ENCODE measurements at places on chromosomes 1 and 21.

DNA sequence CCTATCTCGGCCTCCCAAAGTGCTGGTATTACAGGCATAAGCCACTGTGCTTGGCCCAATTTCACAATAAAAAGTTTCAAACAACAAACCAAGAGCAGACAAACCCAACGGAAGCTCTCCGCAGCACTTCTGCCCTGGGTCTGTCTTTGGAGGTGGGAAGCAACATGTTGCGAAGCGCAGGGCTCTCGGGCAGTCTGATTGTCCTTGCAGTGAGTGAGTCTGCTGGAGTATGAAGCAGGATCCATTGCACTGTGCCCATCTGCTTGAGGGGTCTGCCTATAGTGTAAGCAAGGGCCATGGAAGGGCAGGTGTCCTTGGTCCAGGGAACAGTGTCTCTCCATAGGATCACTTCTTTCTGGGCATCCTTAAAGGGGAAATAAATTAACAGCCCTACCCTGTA, 14.6 kb upstream of the PARP1 start:
- DNase-seq = no peak

DNA sequence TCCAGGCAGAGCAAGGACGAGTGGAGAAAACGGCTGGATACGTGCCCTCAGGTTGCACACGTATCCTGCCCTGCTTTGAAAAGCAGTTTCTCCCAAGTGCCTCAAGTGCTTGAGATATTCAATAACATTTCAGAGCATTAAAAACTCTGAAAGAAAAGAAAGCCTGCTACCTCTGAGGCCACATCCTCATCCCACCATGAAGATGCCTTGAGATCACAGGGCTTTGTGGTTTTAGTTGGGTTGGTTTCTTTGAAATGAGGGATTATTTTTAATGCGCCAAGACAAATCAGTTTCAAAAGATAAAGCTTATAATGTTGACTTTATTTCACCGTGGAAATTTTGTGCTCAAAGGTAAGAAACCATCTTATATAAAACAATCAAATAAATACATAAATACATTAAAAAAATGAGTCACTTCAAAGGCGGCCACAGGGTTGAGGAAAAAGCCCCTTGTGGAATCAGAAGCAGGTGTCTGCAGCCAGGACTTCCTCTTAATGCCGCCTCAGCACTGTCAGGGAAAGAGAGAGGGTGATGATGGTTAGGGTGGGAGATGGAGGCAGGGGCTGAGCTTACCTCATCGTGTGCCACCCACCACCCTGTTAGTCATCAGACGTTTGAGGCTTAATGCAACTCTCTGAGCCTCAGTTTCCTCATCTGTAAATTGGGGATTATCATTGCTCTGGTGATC, 1.4 kb downstream of the NPPB start:
- DNase-seq = no peak

DNA sequence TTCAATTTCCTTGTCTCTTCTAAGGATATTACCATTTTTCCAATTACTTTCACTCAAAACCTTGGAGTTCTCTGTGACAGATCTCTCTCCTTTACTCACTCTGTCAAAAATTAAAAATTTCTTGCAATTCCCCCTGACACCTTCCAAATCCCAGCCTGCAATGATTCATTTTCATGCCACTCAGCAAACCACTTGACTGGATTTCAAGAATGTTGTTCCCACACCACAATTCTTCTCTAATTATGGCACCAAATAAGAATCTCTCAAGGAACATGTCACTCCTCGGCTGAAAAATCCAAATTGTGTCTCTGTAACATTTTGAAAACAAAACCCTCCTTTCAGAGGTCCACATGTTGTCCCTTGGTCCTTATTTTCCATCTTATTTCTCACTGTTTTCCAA, 438.9 kb upstream of the ZP4 start:
- DNase-seq = no peak

- no peak for DNase-seq
Measured at GRCh38 chr1:62964141-62964540, 180.2 kb downstream of the ATG4C start.

- no peak for DNase-seq
Measured at GRCh38 chr21:42232176-42232825, 13.4 kb downstream of the ABCG1 start.

GRCh38 chr1:50348449-50349241, 74.6 kb downstream of the DMRTA2 start:
- peak; percentile 18 for DNase-seq

GRCh38 chr1:236013330-236013729, 51.6 kb downstream of the NID1 start:
- no peak for DNase-seq

DNA sequence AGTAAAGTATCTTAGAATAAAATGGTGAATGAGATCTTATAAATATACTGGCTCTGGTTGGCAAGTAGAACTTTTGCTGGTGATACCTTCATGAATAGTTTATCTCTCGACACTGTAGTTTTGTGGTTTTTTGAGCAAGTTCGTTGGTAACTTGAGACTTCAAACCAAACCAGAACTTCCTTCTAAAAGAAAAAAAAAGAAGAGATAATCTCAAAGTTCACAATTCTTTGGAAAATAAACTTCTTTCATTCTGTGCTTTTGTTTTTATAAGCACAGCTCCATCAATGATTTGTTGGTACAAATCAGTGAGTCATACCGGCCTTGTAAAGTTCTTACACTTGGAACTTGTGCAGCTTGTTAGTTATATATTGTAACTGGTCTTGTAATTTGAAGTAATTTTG, 2.3 kb downstream of the HIPK1 start:
- DNase-seq = no peak

GRCh38 chr1:1432951-1433803, 2.3 kb upstream of the VWA1 start:
- no peak for DNase-seq

DNA sequence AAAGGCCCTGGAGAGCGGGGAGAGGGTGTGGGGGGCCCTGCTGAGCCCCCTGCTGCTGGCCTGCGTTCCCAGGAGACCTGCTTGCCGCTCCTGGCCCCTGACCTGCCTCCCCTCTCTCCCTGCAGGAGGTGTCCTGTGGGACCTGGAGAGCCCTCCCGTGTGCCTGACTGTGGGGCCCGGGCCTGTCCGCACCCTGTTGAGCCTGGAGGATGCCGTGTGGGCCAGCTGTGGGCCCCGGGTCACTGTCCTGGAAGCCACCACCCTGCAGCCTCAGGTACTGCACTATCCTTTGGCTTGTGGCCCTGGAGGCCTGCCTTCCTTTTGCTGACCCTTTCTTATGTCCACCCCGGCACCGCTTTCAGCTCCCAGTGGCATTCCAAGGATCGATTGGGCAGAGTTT, 90.8 kb upstream of the ACTL8 start:
- DNase-seq = no peak

- DNase-seq = no peak
Measured at GRCh38 chr1:35591211-35591610, 18.1 kb downstream of the TFAP2E start.

DNA sequence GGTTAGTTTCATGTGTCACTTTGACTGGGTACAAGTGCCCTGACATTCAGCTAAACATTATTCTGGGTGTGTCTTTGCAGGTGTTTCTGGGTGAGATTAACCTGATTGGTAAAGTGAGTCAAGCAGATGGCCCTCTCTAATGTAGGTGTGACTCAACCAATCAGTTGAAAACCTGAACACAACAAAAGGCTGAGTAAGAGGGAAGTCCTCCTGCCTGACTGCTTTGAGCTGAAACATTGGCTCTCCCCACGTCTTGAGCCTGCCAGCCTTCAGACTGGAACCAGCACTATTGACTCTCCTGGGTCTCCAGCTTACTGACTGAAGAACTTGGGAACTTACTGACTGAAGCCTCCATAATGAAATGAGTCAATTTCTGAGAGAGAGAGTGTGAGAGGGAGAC, 70.0 kb upstream of the C21orf91 start:
- DNase-seq = no peak

GRCh38 chr1:17393230-17393629, 21.2 kb downstream of the PADI6 start:
- no peak for DNase-seq

DNA sequence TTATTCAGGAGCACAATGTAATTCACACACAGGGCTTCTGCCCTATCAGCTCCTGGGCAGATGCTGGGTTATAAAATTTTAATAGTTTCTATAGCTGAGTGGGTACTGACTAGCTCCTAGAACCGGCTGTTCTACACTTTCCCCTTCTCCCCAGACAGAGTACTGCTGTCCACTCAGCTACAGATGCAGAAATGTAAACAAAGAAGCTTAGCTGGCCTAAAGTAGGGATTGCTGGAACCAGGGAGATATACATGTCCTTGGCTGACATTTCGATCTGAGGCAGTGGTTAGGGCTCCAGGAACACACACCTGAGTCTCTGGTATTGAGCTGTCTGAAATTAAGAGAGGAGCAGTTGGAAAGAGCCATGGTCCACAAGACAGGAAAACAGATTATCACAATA, 211.5 kb upstream of the USP24 start:
- DNase-seq = no peak

DNA sequence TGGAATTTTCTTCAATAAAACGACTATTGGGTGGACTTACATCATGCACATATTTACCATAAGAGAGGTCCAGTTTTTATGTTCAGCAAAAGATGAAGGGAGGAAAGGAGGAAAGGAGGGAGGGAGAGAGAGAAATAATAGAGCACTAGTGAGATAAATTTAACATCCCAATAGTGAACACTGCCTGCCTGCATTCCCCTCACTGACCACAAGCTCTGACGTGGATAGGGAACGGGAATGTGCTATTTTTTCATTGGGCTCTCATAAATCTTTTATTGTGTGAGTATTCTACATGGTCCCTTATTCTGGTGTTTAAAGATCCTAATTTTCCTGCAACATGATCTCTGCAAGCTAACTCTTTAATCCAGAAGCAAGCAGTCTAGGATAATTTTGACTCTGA, 82.1 kb downstream of the TTC3 start:
- DNase-seq = no peak

DNA sequence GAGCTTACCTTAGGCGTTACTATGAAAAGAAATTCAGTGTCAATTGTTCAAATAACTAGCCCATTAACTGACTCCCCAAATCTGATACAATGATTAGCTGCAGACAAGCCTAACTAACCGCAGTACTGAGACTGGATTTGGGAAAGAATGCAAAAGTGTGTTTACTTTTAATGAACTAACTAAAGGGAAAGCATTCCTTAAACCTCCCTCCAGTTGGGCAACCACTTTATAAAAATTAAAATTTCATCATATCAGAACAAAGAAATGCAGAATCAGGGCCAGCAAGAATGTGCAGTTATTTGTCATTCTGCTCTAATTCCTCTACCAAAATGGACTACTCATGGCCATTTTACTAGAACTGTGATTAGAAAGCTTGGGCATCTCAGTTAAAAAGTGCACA, 11.7 kb upstream of the NR5A2 start:
- no peak for DNase-seq

DNA sequence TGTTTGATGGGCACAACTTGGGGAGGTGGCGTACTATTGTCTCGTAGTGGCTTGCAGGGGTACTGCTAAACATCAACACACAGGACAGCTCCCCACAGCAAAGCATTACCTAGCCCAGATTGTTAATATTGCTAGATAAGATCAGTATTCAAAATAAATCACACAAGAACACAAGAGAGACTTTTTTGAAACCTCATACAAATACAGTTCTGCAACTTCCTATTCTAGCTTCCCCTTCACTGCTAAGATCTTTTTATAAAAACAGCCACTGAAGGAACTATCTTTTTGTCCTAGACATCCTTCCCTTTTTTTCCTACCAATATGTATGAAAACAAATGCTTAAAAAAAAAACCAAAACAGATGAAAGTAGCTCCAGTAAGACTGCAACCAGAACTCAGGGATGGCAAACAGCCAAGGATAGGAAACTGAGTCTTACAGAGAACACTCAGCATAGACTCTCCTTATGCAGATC, 137.8 kb upstream of the KRTAP19-8 start:
- DNase-seq = no peak

DNA sequence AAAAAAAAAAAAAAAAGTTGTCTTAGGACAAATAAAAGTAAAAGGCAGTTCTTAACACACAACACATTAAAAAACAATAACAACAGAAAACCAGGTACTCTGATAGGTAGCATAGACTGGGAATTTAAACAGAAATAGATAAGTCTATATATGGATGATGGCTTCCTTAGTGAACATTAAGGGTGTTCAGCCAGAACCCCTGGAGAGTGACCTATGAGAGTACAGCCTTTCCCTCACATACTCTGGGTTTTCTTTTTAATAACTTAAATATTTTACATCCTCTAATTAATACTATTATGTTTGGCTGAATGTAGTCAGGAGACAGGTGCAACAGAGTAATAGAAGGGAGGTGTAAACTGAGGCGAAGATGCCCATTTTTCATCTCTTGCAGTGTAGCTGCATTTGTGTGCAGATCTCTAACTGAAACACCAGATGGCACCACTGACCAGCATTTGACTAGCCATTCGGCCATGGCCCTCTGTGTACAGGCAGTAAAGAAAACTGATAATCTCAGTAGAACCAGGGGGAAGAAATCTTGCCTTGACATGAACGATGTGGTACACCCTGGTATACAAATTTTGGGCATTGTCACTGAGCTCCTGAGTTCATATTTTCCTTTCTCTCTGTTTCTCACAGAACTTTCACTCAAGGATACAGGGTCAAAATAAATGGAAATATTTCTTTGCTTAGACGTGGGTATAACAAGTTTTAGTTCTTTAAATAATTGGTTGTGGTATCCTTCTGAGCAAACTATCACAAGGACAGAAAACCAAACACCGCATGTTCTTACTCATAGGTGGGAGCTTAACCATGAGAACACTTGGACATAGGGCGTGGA, 7.6 kb downstream of the TTF2 start:
- DNase-seq = peak; percentile 42

GRCh38 chr1:27153927-27154358, 982 bp downstream of the SLC9A1 start:
- no peak for DNase-seq

DNA sequence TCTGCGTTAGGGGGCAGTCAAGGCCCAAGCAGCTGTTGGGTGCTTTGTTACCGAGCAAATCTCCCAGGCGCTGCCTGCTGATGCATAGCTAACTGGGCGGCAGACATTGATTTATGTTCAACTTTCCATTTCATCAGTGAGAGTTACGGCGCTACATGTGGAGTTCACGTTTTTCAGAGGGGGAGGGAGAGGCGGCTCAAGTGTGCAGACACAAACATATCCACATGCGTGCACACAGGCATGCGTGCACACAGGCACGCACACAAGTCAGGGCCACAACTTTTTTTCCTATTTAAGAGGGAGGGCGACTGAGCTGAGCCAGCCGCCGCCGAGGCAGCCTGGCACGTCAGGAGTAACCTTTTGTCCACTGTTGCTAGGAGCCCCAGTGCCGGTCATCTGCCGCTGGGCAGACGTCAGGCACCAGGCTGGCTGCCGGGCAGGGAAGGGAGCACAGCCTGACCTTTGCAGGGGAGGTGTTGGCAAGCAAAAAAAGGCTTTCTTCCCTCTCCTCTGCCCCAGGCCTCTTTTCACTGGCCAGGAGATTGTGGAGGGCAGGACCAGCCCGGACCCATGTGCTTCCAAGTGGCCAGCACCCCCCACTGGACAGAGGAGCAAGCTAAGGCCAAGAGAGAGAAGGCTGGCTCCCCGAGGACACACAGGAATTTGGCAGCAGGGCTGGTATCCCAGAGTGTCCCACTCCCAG, 73.3 kb downstream of the MRPL37 start:
- no peak for DNase-seq

Measured in activated CD4-positive, alpha-beta T cell treated with anti-CD3 and anti-CD28 coated beads, Interleukin-2, amount 50 U/mL, for 48 hours (primary cell).